Activated gamma-delta T cell treated with Interleukin-2 at 50 U/mL for 16 hours (primary cell): ENCODE measurements at places on chromosomes 6 and 20.

GRCh38 chr6:6926856-6927255 is 180.9 kb upstream of the RREB1 start:
- no peak for DNase-seq

GRCh38 chr20:35011589-35012226 is 56.0 kb downstream of the MYH7B start:
- DNase-seq: no peak

DNA sequence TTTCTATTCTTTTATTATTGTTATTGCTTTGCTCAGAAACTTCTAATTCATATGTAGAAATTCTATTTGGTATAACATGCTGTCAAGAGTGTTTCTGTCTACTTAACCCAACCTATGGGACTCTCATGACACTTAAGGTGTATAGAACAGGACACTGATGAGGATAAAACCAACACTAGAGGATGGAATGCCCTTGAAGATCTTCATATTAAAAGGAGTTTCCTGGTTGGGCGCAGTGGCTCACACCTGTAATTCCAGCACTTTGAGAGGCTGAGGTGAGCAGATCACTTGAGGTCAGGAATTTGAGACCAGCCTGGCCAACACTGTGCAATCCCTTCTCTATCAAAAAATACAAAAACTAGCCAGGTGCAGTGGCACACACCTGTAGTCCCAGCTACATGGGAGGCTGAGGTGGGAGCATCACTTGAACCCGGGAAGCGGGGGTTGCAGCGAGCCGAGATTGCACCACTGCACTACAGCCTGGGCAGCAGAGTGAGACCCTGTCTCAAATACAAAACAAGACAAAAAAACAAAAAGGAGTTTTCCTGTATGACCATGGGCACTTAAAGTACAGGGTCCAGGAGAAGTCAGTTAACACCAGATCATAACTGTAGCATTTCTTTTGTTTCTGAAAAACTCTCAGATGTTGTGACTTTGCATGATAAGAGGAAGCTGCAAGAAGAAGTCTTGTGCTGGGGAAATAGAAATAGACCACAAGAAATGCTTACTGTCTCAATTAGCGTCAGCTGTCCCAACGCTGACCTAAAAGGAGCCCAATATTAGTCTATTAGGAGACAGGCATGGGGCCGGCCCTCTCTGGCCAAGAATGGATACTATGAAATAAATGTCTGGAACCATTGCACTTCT is 38.9 kb upstream of the CD2AP start:
- no peak for DNase-seq

DNA sequence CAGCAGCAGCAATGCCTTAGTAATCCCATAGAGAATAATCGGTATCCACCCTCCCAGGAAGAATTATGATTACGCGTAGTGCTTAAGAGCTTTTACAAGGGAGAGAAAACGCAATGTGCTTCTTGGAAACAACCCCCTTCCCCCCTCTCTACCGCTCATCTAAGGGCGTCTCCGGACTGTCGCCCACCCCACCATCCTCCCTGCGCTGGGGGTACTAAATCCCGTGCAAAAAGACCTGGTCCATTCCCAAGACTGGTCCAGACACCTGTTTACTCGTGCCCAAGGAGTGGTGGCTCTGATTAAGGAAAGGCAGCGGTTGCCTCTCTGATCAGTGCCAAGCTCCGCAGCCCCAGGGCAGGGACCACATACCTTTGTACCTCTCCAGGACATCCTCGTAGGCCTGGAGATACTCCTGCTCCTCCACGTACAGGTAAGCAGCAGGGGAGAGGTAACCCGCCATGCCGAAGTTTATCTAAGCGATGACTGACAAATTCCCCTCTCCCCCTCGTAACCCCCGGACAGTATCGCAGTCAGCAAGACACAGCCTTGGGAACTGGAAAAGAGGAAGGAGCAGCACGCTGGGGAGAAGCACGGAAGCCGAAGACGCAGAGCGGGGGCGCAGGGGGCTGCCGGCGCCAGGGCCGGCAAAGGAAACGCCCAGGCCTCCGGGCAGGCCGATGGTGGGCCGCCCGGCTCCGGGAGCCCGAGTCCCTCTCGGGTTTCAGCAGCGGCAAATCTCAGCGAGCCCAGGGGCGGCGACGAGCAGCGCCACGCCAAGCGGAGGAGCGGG is 112.0 kb upstream of the BEND6 start:
- no peak for DNase-seq

- no peak for DNase-seq
These were observed 335.8 kb downstream of the EPHA7 start for GRCh38 chr6:93083337-93084230.

GRCh38 chr6:42030585-42031506 is 19.5 kb upstream of the TAF8 start:
- DNase-seq: no peak

DNA sequence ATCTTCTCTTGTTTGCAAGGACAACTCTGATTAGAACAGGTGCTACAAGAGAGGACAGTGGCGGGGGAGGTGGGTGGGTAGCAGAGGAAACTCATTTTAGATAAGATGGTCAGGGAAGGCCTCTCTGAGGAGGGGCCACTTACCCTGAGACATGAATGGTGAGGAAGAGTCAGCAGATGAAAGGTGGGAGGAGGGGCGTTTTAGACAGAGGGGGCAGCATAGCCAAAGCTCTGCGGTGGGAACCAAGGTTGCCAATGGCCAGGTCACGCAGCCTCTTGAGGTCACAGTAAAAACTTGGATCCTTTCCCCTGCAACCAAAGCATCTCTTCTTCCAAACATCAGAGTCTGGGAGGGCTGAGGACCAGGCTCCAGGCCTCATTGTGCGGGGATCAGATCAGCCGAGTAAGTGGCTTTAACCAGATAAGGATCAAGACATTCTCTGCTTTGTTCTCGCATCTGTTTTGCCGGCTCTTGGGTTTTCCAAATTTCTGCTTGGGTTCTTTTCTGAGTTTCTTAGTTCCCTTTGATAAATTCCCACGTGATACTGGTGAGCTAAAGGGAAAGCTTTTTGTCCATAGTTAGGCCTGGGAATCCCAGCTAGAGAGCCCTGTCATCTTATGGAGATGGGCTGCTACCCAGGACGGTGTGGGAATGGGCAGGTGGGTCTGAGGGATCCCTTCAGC is 5.5 kb upstream of the CD40 start:
- DNase-seq: no peak

DNA sequence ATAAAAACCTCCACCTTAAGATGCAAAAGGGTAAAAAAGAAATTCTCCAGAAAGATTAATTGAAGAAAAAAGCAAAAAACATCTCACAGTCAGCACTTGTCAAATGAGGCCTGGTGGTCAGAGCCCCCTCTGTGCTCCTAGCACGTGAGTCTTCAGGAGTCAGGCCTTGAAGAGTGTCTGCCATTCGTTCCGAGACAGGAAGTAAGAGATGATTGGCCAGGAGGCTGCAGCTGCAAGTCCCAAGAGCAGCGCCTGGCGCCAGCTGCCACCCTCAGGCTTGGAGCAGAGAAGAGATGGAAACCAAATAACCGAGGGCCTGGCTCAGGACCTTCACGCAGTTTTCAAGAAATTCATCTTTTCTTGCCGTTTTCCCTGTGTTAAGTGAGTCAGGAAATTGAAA is 65.0 kb downstream of the FAM120B start:
- no peak for DNase-seq

DNA sequence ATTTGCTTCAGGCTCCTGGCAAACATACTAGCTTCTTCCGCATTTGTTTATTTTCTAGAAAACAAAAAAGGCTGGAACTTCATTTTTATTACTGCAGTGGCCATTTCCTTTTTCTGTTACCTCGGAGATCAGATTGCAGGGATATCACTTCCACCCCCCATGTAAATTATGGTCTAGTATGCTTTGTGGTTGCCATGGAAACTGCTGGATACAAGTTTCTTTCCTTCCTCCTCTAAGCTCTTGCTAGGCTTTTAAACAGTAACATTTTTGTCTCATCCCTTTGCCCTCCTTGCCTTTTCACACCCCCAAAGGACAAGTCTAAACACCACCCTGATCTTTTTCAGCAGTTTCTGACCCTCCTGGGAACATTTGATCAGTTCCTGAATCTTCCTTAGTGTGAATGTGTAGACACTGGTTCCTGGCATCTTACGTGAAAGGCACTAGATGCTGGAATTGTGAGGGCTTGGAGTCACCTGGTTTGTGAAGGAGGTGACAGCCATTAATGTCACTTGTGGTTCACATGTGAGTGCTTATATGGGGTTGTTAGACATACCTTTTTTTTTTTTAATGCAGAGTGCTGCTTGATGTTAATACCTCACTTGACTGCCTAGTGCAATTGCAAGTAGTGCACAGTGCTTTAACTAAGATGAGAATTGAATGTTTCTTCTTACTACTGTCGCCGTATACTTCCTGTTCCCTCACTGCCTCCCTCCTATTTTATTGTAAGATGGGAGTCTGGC is 181.6 kb downstream of the JARID2 start:
- DNase-seq: no peak

- DNase-seq: no peak
These were observed 31.1 kb downstream of the EPM2A start for GRCh38 chr6:145704143-145704781.

GRCh38 chr6:107642861-107643328 is 153.0 kb downstream of the SOBP start:
- DNase-seq: no peak

DNA sequence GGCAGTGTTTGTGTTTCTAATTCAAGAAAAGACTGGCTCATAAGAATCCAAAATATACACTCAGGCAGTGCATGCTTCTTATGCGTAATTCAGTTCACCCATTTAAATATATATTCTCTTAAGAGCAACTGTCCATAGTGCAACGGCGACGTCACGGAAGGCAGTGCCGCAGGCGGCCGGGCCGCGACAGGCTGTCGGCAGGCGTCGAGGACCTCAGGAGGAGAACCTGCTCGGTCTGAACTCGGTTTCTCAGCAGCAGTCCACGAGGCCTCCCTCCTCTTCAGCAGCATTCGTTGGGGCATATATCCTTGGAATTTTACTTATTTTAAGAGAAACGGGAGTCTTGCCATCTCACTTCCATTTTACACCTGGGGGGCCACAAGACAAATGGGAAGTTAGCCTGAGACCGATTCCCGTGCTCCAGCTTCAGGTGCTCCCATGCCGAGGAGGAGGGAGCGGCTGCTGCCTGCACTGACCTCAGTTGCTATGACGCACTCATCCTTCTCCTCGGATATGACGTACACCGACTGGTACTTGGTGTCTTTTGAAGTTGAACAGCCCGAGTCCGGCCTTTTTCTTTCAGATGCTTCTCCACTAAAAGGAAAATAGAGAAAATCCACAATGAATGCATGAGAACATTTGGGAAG is 8.2 kb downstream of the DLL1 start:
- no peak for DNase-seq

GRCh38 chr6:92777146-92777740 is 642.1 kb downstream of the EPHA7 start:
- DNase-seq: no peak

DNA sequence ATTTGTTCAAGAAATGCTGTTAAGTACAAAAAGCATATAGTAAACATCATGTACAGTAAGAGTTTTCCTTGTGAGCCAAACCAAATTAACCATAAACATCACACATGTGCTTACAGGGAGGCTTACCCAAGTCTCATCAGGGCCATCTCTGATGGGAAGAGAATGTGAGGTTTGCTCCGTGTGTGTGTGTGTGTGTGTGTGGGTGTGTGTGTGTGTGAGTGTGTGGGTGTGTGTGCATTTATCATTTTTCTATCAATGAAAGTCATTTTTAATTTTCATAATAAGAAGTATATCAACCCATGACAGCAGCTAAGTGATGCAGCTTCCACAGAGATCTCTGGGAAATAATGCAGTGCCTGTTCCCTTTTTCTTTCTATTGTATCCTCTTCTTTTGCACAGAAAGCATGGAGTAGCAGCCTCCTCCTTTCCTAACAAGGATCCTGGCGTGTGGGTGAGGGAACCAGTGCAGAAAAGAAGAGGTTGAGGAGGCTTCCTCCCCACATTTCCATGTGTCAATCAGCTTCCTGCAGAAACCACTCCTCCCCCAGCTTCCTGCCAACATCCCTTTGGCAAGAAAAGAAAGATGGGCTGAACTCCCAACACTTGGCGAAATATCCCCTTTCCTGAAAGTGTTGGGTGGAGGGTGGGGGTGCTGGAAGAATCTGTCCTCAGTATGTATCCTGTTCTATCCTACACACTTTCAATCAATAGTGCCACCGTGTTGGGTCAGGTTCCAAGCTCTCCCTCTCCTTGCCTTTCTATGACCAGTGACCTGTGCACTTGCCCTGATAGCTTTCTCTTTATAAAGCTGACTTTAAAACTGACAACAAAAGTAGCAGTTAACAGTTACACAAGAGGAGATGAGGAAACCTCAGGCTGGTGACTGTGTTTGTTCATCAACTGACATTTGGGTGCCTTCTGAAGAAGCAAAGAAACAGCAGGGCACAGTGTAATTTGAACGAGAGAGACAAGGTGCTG is 251.8 kb upstream of the CITED2 start:
- DNase-seq: no peak

GRCh38 chr20:61169874-61170273 is 82.2 kb upstream of the CDH4 start:
- DNase-seq: no peak

DNA sequence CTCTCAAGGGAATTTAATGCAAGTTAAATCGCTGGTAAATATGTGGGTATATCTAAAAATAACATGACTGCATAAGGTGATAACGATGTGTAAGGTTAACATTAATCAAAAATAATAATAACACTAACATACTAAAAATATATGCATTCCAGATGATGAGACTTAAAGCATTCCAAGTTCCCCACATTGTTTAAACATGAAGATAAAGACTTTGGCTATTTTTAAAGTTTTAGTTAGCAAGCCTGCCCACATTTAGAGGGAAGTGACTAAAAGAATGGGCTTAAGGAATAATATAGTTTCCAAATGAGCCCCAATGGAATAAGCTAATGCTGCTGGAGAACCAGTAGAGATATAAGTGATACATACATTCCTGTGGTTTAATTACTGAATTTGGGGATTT is 941.3 kb downstream of the TBC1D32 start:
- DNase-seq: no peak

GRCh38 chr20:31698243-31698802 is 24.3 kb downstream of the BCL2L1 start:
- DNase-seq: no peak

DNA sequence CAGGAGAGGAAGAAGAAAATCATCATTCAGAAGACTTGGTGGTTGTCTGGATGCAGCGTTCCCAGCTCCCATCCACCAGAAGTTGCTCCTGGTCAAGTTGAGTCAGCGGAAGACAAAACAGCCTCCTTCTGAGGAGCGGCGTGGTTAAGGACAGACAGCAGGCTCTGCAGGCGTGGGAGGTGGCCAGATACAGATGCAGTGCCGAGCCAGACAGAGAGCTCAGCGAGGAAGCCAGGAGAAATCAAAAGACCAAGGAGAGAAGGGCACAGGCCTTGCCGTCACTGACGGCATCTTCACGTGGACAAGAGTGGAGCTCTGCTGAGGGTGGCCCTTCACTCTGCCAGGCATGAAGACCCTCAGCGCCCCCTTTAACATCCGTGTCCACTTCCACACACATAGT is 158.5 kb downstream of the THBS2 start:
- no peak for DNase-seq

DNA sequence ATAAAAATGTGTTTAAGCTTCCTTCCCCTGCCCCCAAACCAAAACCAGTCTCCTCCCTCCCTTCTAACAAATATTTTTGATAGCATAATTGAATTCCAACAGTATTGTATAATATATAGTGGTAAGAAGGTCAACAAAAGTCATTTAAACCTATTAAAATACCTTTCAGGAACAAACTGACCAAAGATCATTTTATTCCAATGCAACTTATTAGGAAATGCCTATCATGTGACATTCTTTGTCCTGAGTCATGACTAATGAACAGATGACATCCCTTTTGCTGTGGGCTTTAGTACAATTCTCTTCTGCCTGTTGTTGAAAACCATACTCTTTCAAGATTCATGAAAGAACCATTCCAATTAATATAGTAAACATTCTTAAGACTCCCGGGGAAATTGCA is 51.5 kb upstream of the TRAF3IP2 start:
- no peak for DNase-seq
